Caki2 (cell line): ENCODE measurements at places on chromosomes 2 and 18.
A peak's percentile ranks its signal among the peaks of the same experiment; 100 is the strongest.

DNA sequence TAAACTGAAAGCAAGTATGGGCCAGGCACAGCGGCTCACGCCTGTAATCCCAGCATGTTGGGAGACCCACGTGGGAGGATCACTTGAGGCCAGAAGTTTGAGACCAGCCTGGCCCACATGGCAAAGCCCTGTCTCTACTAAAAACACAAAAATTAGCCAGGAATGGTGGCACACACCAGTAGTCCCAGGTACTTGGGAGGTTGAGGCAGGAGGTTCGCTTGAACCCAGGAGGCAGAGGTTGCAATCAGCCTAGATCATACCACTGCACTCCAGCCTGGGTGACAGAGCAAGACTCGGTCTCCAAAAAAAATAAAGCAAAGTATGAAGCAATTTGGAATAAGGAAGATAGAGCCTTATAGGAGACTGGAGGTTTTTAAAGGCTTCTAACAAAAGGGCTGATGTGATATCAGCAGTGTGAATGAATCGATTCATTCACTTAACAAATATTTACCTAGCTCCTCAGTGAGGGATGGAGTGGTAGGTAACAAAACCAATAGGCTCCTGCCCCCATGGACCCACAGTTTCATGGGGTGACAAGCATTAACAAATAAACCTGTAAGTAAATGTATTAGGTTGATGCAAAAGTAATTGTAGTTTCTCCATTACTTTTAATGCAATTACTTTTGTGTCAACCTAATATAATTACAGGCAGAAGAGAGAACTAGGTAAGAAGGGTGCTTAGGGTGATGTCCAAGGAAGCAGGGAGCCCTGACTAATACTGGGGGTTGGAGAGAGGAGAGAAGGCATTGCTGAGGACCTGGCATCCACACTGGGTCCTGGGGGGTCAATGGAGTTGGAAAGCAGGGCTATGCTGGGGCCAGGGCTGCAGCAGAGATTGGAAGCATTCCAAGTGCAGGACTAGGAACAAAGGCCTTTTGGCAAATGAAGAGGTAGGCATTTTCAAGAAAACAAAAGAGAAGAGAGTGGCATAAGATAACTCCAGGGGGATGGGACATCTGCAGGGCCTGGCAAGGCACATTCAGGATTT is 195.4 kb upstream of the ARL4C start:
- DNase-seq = no peak

DNA sequence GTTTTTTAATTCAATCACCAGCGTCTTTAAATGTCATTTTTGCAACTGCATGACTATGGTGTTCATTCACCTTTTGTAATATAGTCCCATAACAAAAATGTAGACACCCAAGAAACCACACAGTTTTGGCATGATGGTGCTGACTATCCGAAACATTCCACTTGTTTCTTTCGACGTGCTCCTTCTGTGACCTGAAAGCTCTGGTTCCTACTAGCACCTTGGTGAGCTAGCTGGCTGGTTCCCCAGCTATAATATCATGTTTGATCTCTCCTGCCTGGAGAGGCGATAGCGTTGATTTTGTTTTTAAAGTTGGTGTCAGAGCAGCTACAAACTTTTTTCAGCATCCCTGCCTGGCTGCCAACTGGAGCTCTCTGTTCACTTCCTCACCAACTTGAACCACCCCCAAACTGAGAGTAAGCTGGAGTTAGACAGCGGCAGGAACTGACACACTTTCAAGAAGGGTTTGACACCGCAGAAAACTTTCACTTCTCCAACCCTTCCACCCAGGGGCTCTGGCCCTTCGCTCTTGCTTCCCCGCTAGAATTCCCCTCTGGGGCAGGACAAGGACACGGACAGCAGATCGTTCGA is 1.1 kb downstream of the ATAD2B start:
- peak; percentile 56 for DNase-seq

DNA sequence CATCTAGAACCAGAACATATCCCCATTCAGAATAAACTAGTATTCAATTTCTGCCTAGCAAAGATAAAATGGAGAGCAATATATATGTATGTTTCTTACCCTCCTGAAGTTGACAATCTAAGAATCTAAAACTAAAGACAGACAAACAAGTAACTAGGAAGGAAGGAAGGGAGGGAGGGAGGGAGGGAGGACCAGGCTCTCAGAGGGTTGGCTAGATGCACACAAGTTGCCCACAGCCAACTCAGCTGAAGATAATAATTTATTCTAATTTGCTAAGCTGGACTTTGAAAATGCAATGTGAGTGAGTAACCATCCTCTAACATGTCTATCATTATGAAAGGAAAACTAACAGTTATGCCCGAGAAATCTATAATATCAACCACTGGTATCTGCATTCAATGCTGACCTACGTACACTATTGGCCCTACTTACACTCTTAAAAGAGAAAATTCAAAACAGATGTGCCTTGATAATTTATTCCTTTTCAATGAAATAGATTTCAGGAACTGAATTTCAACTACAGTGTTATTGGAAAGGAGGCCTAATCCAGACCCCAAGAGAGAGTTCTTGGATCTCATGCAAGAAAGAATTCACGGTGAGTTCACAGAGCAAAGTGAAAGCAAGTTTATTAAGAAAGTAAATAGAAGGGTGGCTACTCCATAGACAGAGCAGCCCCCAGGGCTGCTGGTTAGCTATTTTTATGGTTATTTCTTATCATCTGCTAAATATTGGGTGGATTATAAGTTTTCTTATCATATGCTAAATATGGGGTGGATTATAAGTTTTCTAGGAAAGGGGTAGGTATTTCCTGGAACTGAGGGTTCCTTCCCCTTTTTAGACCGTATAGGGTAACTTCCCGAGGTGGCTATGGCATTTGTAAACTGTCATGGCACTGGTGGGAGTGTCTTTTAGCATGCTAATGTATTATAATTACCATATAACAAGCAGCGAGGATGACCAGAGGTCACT is 288.5 kb upstream of the SLC39A10 start:
- no peak for DNase-seq

DNA sequence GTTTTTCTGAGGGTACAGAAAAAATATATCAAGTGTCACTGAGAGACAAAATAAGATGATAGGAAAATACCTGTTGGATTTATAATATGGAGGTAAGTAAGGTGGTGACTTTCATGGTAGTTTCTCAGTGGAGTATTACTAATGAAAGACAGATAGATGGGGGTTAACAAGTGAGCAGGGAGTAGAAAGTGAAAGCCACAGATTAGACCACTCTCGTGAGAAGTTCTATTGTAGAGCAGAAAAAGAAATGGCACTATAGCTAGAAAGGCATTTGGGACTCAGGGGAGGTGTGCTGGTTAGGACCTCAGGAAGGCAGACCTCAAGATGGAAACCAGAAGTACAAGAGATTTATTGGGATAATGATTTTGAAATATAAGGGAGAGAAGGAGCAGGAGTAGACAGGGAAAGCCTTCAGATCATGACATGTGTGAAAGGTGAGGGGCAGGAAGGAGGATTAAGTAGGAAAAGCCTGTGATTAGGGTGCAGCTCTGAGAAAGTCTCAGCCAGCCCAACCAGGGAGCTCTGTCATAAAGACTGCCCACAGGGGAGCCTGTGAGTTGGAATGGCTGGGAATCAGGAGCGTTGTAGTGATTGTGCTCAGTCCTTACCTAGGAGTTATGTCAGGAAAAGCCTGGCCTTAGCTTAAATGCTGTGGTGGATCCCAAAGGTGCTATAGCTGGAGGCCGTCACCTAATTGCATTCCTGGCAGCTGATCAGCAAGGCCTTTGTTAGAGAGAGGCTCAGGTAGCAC is 198.1 kb downstream of the IKZF2 start:
- DNase-seq = no peak

DNA sequence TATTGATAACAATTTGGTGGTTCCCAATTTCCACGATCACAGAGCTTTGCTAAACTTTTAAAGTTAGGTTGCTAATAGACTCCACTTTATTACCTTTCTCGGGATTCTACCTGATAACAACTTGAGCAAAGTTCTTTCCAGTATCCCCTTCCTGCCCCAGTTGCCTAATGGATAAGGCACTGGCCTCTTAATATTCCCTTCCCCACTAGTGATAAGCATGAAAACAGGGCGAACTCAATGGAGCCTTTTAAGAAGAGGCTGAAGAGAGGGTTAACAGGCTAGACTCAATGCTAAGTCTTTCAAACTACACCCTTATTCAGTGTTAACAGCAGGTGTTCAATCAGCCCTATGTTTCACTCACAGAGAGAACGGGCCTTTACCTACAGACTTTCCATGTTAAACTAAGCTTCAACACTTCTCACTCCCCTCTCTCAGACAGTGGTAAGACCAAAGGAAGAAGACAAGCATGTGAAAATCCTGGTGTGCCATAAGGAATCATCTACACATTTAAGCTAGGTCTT is 75.8 kb downstream of the ANKRD44 start:
- no peak for DNase-seq

GRCh38 chr2:45578056-45578843 is 32.8 kb downstream of the SRBD1 start:
- DNase-seq = no peak

GRCh38 chr18:80145196-80145804 is 36.2 kb downstream of the ADNP2 start:
- DNase-seq = no peak

- no peak for DNase-seq
Measured at GRCh38 chr18:5195656-5196055, 1.4 kb downstream of the AKAIN1 start.
